ENCODE measurements at places on chromosomes 3 and 15. TPM values are rescaled to one million over a fixed set of nuclear protein-coding genes. Genes with fewer than 3 reads are reported as not detected.
A peak's percentile ranks its signal among the peaks of the same experiment; 100 is the strongest.

Gene MYO5C
- 4.1 TPM for total RNA-seq

Gene C3orf20
- 3.6 TPM for total RNA-seq

Gene SUMF1
- total RNA-seq: 6.9 TPM

Gene RBPMS2
- total RNA-seq: not detected

Gene CYP19A1
- not detected for total RNA-seq

Gene TXNRD3
- not detected for total RNA-seq

Gene CELSR3
- total RNA-seq: 8.4 TPM

GRCh38 chr15:40340038-40340739, 550 bp downstream of the CCDC9B start:
- no peak for DNase-seq

- DNase-seq: no peak
These were observed 15.7 kb upstream of the PRICKLE2 start for GRCh38 chr3:64240959-64241358.

DNA sequence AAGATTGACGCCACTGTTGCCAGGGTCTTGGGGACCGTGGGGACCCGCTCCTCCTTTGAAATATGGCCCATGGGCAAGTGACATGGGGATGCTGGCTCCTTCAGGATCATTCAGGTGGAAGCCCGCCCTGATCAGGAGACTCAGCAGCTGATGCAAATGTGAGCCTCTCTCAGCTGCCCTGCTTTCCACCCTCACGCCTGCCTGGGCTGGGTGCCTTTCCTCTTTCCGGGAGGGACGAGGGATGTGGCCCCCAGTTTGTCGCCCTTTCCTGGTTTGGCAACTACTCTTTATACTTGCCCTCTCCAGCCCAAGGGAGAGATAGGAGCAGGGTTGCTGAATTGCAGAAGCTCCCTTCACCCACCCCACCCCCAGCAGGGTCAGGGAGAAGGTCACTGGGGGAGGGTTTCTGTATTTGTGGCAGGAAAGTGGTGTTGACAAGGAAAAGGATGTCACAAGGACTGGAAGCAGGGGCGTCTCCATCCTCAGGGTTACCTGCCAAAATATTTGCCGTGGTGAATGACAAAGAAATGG, 21.8 kb downstream of the DNASE1L3 start:
- DNase-seq: no peak

GRCh38 chr3:14151471-14152083, 26.7 kb downstream of the TMEM43 start:
- DNase-seq: no peak

DNA sequence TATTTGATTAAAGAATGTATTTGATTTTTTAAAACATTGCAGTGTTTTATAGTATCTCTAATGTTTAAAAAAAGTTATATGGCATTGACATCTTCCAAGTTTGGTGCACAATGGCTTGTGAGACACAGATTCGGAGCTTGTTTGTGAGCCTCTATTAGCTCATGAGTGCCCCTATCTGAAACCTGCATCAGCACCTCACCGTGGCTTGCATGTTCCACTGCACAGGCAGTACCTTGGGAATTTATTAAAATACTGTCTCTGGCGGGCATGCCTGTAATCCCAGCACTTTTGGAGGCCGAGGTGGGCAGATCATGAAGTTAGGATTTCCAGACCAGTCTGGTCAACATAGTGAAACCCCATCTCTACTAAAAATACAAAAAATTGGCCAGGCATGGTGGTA, 6.8 kb upstream of the RTP2 start:
- peak; percentile 34 for DNase-seq

DNA sequence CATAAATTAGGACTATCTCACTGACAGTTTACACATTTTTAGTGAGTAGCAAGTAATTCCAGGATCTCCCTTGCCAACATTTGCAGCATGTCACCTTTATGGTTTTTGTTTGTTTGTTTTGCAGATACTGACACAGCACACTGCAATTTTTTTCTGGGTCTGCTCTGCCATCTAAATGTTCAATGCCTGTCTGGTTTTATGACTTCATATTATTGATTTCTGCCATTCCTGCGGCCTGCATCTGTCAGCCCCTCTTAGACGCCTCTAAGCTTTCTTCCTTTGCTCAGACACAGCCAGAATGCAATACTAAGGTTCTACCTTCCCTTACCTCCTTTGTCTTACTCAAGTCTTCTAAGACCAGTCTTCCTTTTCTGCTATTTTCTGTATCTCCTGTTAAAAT, 321.2 kb upstream of the AZI2 start:
- DNase-seq: no peak

- no peak for DNase-seq
These were observed 75.1 kb upstream of the OSTN start for GRCh38 chr3:191123946-191124345.

- peak; percentile 52 for DNase-seq
These were observed 893.5 kb downstream of the TUSC7 start for GRCh38 chr3:117603097-117603496.

- DNase-seq: no peak
These were observed 9.2 kb downstream of the LXN start for GRCh38 chr3:158663246-158663645.

GRCh38 chr3:181009225-181009624, 19.7 kb upstream of the DNAJC19 start:
- no peak for DNase-seq

DNA sequence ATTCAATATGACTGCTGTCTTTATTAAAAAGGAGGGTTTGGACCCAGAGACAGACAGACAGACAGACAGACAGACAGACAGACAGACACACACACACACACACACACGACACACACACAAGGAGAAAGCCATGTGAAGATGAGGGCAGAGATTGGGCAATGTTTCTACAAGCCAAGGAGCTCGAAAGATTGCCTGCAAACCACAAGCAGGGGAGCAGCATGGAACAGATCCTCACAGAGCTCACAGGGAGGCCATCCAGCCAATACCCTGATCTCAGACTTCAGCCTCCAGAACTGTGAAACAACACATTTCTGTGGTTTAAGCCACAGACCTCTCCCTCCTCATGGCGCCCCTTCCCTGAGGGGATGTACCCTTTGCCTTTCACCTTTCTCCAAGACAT, 35.8 kb upstream of the ABHD2 start:
- DNase-seq: no peak

GRCh38 chr3:30587904-30588303, 18.5 kb upstream of the TGFBR2 start:
- DNase-seq: no peak

- DNase-seq: no peak
These were observed 29.1 kb upstream of the ST6GAL1 start for GRCh38 chr3:186901135-186901734.

GRCh38 chr15:52308446-52309153, 13.0 kb upstream of the MYO5C start:
- DNase-seq: no peak

DNA sequence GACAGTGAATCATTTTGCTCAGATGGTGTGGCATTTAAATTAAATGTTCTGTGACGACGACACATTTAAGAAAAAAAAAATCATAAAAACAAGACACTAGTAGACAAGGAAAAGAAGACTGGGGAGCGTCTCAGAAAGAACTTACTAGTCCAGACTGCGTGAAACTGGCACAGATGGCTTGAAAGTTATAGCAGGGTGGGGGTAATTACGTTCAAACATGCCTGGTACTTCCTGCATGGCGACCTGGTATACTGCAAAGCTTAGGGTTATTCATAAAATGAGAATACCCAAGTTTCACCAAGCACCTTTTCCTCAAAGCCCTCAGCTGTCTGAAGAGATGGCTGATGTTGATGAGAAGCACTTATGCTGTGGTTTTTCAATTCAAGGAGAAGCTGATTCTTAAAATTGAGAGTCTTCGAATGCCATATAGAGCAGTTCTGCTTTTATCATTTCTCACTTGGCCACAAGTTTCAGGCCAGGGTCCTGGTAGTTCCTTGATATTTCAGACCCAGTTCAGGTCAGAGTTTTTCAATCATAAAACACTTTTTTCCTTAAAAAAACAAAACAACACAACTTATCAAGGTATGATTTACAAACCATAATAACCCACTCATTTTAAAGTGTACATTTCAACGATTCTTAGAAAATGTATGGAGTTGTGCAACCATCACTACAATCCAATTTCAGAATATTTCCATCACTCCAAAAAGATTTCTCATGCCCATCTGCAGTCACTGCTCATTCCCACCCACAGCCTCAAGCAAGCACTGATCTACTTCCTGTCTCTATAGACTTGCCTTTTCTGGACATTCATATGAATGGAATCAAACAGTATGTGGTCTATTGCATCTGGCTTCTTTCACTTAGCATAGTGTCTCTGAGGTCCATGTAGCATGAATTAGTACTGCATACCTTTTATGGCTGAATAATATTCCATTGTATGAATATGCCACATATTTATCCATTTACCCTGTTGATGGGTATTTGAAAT, 24.7 kb downstream of the PCOLCE2 start:
- DNase-seq: no peak

DNA sequence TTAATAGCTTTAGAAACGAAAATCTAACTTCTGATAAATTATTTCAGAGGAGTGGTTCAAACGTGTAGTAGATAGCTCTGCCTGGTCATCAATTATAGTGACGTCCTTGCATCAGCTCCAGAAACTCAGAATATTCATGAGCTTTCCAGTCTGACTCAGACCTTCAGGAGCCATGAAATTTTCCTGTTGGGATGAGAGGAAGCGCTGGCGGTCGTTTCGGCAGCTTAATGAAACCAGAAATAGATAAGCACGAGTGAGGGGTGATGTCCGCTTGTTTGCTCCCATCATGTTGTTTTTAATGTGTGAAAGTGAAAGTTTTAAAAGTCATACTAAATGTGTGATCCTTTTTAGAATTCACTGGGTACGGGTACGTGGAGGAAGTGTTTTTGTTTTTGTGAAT, 141.1 kb downstream of the PGPEP1L start:
- no peak for DNase-seq
